ENCODE measurements at places on chromosomes 6 and 20.

DNA sequence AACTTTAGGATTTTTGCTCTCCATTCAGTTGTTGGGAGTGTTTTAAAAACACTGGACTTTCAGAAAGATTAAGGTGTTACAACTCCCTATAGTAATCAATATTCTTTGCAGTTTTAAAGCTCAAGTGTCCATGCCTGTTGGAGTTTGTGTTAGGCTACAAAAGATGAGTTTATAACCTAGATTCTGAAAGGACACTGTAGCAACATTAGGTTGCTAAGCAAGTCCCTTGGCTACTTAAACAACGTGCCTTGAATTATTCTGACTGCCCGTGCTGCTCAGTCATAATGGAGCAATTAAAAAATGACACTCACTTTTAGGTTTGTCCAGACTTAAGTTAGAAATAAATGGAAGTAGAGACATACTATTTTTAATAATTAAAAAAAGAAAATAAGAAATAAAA lies 41.0 kb downstream of the KLHL32 start:
- DNase-seq, result no peak

GRCh38 chr6:42402184-42402583 lies 49.5 kb downstream of the TRERF1 start:
- DNase-seq, result peak; percentile 46

DNA sequence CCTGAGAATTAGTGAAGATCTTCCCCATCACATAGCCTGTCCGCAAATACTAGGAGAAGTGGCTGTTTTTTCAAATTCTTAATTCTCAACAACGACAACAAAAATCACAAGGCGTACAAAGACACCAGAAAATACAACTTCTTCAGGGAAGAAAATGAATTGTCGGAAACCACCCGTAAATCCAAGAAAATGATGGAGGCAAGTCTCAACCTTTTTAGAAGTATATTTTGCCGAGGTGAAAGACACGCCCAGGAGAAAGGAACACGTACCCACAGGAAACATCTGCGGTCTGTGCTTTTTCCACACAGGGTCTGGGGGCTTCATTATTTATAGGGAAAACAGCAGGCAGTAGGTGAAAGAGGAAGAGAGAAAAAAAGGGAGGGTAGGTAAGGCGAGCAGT lies 223.9 kb upstream of the GGTLC1 start:
- no peak for DNase-seq

- DNase-seq, result no peak
Observed at GRCh38 chr6:166156942-166157341, 10.7 kb downstream of the TBXT start.

GRCh38 chr6:107334026-107334425 lies 125.3 kb downstream of the PDSS2 start:
- no peak for DNase-seq
